ENCODE measurements at places on chromosomes 7 and 10.

- no peak for DNase-seq
These were observed 28.6 kb downstream of the JAZF1 start for GRCh38 chr7:28151965-28152364.

- DNase-seq: no peak
These were observed 242.3 kb downstream of the GLI3 start for GRCh38 chr7:41994746-41995110.

GRCh38 chr7:2012981-2013380 lies 219.8 kb downstream of the MAD1L1 start:
- DNase-seq: no peak

- DNase-seq: no peak
These were observed 362.5 kb upstream of the ZMIZ1 start for GRCh38 chr10:78706256-78706655.

GRCh38 chr7:28654110-28654509 lies 241.8 kb downstream of the CREB5 start:
- DNase-seq: no peak

GRCh38 chr10:117514971-117515370 lies 27.6 kb upstream of the EMX2 start:
- no peak for DNase-seq

DNA sequence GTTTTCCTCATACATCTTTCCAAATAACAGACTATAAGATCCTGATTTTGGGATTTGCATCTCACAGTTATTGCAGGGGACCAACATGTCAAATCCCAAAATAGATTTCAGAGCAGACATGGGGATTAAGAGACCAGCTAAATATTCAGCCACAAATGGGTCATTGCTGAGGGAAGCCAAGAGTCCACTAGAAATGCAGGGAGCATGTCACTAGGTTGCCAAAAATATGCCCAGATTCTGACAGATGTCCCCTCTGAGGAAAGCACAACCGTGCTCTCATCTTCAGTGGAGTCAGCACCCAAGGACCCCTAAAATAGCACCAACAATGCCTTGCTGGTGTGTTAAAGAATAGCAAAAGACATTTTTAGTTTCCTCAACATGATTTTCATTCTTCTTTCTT lies 56.2 kb upstream of the AGK start:
- DNase-seq: no peak

- no peak for DNase-seq
These were observed 143.0 kb upstream of the NRBF2 start for GRCh38 chr10:62990126-62990525.

DNA sequence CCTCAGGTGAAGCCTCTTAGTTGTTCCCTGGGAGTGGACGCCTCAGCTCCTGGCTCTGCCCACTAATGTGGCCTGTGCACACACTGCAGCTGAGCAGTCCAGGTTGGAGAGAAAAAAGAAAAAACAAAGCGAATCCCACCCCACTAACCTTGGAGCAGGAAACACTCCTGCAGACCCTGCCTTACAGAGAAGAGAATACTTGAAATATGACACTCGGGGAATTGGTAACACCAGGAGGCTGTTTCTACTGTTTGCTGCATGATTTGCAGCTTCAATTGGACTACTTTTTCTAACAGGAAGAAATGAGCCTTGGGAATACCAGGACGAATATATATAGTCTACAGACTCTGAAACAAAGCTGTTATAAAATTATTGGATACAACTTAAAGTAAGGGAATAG lies 22.2 kb downstream of the CDHR3 start:
- DNase-seq: no peak

DNA sequence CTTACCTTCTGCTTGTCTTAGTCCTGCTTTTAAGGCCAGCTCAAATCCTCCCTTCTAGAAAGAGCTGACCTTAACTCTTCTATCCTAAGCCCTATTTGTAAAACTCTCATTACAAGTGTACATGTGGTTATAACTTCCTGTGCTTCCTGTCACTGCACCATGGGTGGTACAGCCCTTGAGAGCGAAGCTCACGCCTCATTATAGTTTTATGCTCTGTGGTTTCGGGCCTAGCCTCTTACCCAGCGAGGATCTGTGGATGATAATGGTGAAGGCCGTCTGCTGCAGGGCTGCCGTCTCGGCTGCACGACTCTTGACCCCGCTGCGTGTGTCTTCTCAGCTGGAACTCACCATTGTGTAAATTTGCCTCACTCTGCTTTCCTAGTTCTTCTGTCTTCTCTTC lies 74.6 kb downstream of the CUL1 start:
- no peak for DNase-seq

DNA sequence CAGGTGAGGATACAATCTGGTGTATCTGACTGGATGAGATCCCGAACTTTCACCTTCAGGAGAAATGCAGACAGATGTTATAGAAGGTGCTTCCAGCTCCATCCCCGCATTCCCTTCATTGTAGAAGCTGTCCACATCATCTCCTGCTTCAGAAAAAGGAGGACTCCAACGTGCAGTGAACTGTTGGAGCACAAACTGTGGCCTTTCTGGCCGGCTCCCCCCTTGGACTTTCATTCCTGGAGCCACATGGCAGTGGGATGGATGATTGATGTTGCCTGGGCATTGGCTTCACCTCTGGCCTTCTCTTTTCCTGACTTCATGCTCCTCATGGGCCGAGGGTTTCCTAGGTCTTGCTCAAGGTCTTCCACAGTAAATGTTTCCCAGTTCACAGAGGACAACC lies 29.6 kb upstream of the ZNF273 start:
- no peak for DNase-seq

GRCh38 chr10:69101451-69102095 lies 13.7 kb downstream of the SRGN start:
- DNase-seq: no peak

DNA sequence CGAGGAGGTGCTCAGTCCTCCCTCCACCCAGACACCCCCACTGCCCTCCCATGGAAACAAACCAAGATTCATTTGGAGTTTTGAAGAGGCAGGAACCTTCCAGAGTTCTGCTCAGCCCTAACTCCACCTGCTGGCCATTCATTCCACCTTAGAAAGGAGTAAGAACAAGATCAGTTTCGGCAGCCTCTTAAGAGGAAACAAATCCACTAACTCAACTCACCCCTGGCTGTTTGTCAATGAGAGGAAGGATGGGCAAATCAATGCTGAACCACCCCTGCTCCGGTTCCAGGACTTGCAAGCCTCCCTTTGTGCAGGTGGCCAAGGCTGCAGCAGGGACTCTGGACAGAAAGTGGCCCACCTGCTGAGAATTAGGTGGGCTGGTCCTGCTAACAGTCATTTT lies 26.2 kb downstream of the CCDC3 start:
- no peak for DNase-seq

- no peak for DNase-seq
These were observed 143.6 kb downstream of the LRRC4 start for GRCh38 chr7:127887631-127888030.

DNA sequence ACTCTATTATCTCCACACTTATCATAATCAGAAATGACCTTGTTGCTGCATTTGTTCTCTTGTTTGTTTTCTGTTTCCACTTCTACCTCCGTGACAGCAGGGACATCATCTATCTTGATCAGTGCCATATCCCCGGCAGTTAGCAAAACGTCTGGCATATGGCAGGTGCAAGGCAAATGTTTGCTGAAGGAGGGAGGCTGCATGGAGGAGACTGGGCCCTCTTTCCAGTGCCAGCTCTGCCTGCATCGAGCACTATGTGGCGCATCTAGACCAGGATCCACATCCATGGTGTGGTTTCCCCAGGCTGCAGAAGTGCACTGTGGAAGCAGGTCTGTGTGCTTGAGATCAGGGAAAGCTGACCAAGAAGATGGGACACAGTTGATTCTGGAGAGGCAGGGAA lies 181.2 kb downstream of the KCNMA1 start:
- no peak for DNase-seq

GRCh38 chr10:51960494-51960895 lies 261.1 kb upstream of the CSTF2T start:
- DNase-seq: no peak

- no peak for DNase-seq
These were observed 299.3 kb downstream of the GRM8 start for GRCh38 chr7:126953461-126953860.

DNA sequence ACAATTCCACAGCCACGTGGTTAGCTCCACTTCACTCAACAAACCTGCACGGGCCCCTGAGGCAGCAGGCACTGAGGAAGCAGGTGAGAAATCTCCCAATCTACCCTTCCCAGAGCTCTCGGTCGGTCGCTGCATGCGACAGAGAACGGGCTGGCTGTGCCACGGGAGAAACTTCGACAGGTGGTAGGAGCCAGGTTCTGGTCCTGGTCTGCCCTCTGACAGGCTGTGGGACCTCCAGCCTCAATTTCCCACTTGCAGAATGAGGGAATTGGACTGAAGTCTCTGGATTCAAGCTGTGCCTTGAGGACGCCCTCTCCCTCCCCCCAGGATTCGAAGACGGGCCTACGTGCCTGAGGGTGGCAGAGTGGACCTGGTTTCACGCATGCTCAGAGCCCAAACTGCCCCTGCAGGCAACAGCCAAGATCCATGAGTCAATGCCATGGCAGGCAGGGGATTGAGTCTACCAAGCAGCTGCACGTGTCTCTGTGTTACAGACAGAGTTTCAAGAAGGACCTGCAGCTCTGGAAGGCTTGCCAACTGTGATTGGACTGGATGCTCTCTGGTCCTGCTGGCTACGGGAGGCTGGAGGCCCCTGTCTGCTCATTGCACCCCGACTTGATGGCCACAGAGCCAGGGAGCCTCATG lies 215.0 kb downstream of the USP6NL start:
- DNase-seq: no peak

GRCh38 chr7:141480953-141481352 lies 70.3 kb upstream of the AGK start:
- no peak for DNase-seq

DNA sequence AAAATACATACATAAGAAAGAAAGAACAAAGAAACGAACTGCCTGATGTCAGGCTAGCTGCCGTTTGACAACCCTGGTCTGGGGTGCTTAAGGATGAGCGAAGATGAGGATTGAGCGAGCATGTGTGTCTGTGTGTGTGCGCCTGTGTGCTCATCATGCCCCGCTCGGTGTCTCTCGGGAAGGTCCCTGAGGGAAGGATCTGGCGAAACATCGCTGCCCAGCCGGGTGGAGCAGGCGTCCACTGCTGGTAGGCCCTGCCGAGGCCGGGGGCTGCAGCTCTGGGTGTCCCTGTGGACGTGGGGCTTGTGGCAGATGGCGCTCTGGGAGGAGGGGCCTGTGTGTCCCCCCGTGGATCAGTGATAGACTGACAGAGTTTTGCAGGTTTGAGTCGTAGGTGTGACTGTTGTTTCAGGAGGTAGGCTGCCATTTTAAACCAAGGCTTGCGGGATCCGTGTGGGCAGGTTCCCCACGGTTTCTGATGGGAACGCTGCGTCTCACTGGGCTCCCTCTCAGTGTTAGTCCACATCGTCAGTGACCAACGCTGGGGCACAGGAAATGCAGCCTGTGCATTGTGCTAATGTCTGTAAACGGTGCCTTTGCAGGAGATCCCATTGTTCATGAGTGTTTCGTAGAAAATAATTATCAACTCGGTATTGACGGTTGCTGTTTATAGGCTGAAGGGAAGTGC lies 5.9 kb upstream of the SUN1 start:
- no peak for DNase-seq

GRCh38 chr7:117871401-117871777 lies 1.9 kb downstream of the CTTNBP2 start:
- no peak for DNase-seq

- no peak for DNase-seq
These were observed 71.5 kb upstream of the FAM133B start for GRCh38 chr7:92661651-92662050.

GRCh38 chr10:15824498-15824897 lies 35.8 kb downstream of the MINDY3 start:
- DNase-seq: no peak

DNA sequence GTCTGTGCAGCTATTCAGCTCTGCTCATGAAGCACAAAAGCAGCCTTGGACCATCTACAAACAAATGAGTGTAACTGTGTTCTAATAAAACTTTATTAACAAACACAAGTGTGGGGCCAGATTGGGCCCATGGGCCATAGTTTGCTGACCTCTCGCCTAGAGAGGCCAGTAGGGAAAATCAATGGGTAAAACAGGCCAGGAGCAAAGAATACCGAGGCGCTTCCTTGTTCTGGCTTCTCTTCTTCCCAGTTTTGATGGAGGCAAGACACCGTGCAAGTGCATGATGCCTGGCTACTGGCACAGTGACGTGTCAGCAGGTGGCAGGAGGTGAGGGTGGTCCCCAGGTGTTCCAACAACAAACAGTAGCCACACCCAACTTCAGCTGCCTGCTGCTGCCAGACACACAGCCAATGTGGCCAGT lies 94.3 kb upstream of the SDK1 start:
- DNase-seq: no peak

GRCh38 chr7:155306673-155307470 lies 9.2 kb downstream of the INSIG1 start:
- no peak for DNase-seq

DNA sequence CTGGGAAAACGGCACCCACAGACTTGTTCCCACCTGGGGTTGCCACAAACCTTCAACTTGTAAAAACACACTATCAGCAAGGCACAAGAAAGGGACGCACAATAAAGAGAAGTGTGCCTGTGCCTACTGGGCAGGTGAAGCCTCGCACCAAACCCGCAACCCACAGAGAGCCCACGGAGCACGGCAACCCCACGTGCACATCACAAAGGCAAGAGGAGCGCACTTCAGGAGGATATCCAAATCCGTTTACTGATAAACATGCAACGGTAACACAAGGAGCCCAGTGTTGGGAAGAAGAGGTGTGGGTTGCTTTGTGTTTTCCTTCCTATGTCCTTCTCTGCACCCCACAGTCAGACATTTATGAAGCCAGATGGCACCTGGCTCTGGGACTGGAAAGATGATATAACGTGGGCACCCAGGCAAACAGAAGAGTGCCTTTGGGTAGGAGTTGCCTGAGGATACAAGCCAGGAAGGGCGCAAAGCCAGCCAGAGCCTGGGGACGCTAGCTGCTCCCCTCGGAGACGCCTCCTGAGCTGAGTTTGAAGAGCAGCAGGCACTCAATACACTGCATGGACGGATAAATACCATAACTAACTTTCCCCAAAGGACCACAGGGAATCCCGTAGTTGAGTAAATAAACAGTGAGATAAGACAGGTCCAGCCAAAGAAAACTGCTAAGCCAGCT lies 41.6 kb downstream of the TCERG1L start:
- DNase-seq: no peak

DNA sequence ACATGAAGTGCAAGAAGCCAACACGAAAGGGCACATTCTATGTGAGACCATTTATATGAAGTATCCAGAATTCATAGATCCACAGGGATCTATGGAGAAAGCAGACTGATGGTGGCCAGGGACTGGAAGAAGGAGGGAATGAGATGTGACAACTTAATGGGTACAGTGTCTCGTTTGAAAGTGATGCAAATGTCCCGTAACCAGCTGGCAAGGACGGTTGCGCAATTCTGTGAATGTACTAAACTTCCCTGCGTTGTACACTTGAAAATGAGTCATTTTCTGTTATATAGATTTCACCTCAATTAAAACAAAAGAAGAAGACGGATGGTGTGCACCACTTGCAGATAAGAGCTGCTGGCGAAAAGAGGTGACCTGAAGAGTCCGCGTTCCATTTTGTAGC lies 861.1 kb downstream of the TYW1 start:
- no peak for DNase-seq

DNA sequence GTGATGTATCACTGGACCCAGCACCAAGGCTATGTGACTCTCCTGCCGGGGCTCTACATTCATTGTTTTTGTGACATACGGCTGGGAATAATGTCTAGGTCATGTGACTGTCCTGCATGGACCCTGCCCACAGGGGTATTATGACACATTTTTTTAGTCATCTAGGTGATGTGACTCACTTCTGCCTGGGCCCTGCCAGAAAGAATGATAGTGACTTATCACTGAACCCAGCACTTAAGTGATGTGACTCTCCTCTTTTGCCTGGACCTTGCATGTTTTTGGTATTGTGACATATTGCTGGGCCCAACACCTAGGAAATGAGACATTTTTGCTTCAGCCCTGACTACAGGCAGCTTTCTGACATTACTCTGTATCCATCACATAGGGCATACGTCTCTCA lies 51.1 kb upstream of the ZNF107 start:
- DNase-seq: no peak

All from esophagus squamous epithelium (tissue), 5 donors.